SK-N-SH (cell line): ENCODE measurements at places on chromosomes 6 and 20.

- no peak for DNase-seq
Observed at GRCh38 chr20:49248301-49248700, 29.1 kb downstream of the DDX27 start.

GRCh38 chr6:91149956-91150705 lies 563.3 kb upstream of the MAP3K7 start:
- DNase-seq: no peak

- DNase-seq: no peak
Observed at GRCh38 chr20:47088335-47088734, 193.7 kb downstream of the EYA2 start.

- no peak for DNase-seq
Observed at GRCh38 chr6:161598896-161599295, 325.0 kb upstream of the AGPAT4 start.

- DNase-seq: no peak
Observed at GRCh38 chr20:16701296-16701695, 28.5 kb upstream of the SNRPB2 start.

DNA sequence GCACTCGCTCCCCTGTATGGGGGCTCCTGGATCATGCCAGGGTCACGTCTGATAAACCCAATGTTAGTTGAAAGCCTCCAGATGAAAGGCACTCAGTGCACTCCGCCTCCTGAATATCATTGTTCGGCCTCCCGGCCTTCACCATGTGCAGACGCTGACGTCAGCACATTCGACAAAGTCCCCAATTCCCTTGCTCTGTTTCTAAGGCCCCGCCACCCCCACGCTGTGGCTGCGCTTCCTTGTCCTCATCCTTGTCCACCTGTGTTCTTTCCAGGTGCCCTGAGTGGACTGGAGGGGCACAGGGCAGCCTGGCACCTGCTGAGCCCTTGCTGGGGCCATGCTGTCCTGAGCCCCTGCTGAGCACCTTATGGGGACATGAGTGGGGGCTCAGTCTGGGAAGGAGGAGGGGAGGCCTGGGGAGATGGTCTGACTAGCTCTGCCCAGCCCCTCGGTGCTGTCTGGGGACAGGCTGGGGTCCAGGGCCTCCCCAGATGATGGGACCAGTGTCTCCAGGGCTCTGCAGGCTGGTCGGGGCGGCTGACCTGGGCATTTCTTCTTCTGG lies 9.8 kb upstream of the BHLHE23 start:
- no peak for DNase-seq
